ENCODE measurements at places on chromosomes 4 and X.

DNA sequence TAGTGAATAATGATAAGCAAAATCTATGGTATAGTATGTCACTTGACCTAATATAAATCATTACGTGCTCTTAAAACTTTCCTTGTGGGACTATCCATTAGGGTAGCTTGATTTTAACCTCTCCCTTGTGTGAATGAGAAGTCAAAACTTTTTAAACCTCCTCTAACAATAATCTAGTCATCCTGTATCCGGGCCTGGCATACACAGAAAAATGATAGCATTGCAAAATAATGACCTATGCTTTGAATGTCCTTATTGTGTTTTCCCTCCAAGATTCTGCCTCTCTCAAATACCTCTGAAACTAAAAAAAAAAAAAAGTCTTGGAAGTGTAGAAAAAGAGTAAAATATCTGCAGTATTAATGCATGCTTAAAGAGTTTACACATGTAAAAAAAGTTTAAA is 250.0 kb upstream of the NDST3 start:
- DNase-seq: no peak

DNA sequence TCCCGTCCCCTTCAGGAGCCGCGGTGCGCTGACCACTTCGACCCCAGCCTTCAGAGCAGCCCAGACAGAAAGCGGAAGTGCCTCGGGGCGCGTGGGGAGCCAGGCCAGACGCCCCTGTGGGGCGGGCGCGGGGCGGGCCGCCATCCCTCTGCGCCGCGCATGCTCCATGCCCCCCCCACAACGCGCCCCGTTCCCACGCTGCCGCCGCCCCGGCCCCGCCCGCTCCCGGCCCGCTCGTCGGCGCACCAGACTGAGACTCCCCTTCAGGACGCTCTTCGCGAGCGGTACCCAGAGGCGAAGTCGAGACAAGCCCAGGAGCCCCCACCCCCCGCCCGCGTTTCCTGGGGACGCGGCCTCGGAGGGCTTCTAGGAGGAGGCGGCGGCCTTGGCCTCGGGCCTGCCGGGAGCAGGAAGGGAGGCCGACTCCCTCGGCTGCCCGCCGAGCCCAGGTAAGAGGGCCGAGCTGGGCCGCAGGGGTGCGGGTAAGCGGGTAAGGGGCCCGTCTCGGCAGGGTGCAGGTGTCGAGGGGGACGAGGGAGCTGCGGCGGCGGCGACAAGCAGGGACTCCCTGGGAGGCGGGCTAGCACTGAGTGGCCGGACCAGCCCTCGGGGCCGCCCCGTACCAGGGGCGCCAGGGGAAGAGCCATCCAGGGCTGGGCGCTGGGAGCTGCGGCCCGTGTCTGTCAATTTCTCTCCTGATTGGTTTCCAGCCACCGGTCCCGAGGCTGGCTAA is at the start of gene ZFP92:
Gene ZFP92 (plus strand): TSS at position 218 of the 733 bp plus-strand sequence. CDS start 6,851 bp downstream, outside the sequence.
- no peak for DNase-seq

- DNase-seq: no peak
Observed at GRCh38 chr4:73230865-73231517, 27.6 kb downstream of the ANKRD17 start.

DNA sequence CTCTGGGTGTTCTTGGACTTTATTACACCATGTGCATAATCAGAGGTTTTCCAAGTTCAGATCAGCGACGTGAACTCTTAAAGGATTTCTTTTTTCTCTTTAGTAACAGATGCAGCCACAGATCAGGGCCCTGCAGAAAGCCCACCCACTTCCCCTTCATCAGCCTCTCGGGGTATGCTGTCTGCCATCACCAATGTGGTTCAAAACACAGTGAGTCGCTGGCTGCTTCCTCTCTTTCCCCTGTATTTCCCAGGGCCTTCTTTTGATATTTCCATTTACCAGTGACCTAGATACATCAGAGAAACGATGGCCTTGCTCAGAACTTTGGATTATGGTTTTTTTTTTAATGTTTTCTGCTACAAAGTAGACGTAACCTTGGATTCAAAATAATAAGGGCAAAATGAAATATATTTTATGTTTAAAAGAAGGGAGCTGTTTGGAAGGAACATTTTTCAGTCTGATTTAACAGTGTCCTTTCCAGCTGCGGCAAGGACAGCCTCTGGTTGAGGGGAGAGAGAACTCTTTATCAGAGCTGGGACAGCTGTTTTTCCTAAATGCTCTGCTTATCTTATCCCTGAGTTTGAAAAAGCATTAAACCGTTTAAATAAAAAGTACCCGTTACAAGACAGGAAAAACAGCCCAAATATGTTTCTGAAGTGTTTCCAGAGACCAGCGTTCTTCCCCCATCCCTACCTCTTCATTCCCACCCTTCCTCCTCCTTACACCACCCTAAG is 38.2 kb downstream of the FAM114A1 start:
- no peak for DNase-seq
